ENCODE measurements at places on chromosomes 3 and 15. TPM values are rescaled to one million over a fixed set of nuclear protein-coding genes. Genes with fewer than 3 reads are reported as not detected.

RHCG gene
- polyA plus RNA-seq: 0.12 TPM

- no peaks in the 10 kb centered on the region for H3K4me1 ChIP-seq
- DNase-seq: no peak
- no peaks in the 10 kb centered on the region for H3K36me3 ChIP-seq
- H3K27me3 ChIP-seq: no peaks in the 10 kb centered on the region
- no peak overlapping the region for H3K4me3 ChIP-seq
- no peak overlapping the region for H3K27ac ChIP-seq
These were observed 231.8 kb downstream of the ROBO2 start for GRCh38 chr3:77271711-77272110.

CD200 gene
- 21.8 TPM for polyA plus RNA-seq

DNA sequence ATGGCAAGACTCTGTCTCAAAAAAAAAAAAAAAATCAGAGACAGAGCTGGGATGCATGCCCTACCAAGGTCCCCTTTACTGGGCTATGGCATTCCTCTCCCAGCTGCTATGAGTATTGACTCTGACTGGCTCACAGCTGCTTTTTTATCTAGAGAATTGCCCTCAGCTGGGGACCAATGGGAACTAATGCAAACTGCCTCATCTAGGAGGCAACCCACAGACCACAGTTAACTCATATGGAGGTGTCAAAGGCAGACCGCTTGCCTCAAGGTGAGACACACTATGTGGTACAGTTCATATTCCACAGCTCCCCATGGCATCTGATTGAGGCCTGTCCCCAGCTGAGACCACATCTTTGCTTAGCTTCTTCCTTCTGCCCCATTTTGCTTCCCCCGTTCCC lies 183.5 kb upstream of the EOMES start:
- H3K36me3 ChIP-seq: no peaks in the 10 kb centered on the region
- H3K27ac ChIP-seq: no peak overlapping the region
- H3K27me3 ChIP-seq: no peaks in the 10 kb centered on the region
- no peak for DNase-seq
- no peaks in the 10 kb centered on the region for H3K4me1 ChIP-seq
- H3K4me3 ChIP-seq: no peak overlapping the region

OR5H6 gene
- polyA plus RNA-seq: not detected

- peaks cover 15% of the 10 kb centered on the region for H3K4me1 ChIP-seq
- H3K4me3 ChIP-seq: no peak overlapping the region
- H3K27ac ChIP-seq: peak overlapping the region; percentile 77
- H3K27me3 ChIP-seq: no peaks in the 10 kb centered on the region
- no peaks in the 10 kb centered on the region for H3K36me3 ChIP-seq
These were observed 402.1 kb upstream of the MCTP2 start for GRCh38 chr15:93829115-93829870.

DNA sequence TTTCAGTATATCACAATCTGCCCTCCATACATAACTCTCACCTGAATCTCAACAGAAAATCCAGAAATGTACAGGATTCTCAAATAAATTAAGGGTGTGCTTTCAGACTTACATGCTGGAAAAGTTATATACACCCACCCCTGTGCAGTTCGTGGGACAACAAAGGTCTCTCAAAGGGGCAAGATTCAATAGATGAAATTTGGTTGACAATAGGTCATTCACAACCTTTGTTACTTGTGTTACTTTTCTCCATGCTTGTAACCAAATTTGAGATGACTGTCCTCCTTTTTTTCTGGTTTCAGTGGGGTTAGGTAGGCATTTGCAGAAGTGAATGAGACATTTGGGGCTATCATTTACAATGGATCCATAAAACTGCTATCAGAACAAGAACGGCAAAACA lies 72.7 kb downstream of the SETMAR start:
- H3K4me3 ChIP-seq: no peak overlapping the region
- DNase-seq: no peak
- no peaks in the 10 kb centered on the region for H3K4me1 ChIP-seq
- no peaks in the 10 kb centered on the region for H3K27me3 ChIP-seq
- no peaks in the 10 kb centered on the region for H3K36me3 ChIP-seq

GOLGA6B gene
- 0.07 TPM for polyA plus RNA-seq

- no peaks in the 10 kb centered on the region for H3K36me3 ChIP-seq
- no peak overlapping the region for H3K27ac ChIP-seq
- DNase-seq: peak; percentile 35
These were observed 164.8 kb downstream of the ERC2 start for GRCh38 chr3:56303487-56303886.

DNA sequence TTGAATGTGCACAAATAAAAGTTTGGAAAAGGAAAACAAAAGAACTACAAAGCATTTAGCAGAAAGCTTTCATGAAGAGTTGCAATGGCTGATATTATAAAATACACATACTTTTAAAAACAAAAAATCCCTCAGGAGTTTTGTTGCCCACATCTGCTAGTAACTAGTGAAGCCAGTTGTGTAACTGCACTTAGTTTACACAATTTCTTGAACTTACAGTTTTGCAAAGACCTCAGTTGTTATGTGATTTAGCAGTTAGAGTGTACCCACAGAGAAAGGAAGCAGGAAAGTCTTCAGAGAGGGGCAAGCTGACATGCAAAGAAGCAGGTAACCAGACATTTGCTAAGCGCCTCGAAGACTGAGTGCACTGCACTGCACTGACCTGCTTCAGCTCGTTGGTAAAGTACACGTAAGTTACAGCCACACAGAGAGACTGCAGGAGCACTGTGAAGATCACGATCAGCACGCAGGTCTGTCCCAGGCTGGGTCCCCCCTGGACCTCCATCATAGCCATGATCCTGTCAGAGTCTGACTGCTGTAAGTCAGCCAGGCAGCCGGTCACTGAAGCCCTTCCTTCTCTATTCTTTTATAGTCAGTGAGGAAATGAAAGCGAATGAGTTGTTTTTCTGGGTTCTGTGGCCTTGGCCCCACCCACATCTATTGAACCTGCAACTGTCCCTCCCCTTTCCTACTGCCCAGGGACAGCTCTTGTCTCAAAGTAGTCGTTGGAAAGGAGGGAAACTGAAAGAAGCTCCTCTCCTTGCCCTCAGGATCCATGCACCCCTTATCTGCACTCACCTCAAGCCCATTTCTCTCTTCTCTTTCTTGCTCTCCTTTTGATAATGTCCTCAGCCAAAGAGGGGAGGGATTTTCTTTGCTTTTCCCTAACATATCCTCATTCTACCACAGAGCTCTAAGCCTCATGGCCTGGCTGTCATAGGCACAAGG lies at the start of gene TNFSF10:
TNFSF10 (minus strand) TSS at position 560 of the 948 bp plus-strand sequence; CDS start at position 514, 46 bp downstream.
- peaks cover 2% of the 10 kb centered on the region for H3K36me3 ChIP-seq
- H3K27me3 ChIP-seq: no peaks in the 10 kb centered on the region
- H3K27ac ChIP-seq: peak within 1 kb of the TSS; percentile 84
- DNase-seq: peak; percentile 95

MINDY4B gene
- polyA plus RNA-seq: 0.91 TPM

BAHD1 gene
- polyA plus RNA-seq: 28.1 TPM

- H3K4me3 ChIP-seq: no peak overlapping the region
- H3K36me3 ChIP-seq: no peaks in the 10 kb centered on the region
- H3K4me1 ChIP-seq: no peaks in the 10 kb centered on the region
- H3K27ac ChIP-seq: no peak overlapping the region
- no peak for DNase-seq
These were observed 56.1 kb downstream of the SLCO3A1 start for GRCh38 chr15:91909574-91909973.

DNA sequence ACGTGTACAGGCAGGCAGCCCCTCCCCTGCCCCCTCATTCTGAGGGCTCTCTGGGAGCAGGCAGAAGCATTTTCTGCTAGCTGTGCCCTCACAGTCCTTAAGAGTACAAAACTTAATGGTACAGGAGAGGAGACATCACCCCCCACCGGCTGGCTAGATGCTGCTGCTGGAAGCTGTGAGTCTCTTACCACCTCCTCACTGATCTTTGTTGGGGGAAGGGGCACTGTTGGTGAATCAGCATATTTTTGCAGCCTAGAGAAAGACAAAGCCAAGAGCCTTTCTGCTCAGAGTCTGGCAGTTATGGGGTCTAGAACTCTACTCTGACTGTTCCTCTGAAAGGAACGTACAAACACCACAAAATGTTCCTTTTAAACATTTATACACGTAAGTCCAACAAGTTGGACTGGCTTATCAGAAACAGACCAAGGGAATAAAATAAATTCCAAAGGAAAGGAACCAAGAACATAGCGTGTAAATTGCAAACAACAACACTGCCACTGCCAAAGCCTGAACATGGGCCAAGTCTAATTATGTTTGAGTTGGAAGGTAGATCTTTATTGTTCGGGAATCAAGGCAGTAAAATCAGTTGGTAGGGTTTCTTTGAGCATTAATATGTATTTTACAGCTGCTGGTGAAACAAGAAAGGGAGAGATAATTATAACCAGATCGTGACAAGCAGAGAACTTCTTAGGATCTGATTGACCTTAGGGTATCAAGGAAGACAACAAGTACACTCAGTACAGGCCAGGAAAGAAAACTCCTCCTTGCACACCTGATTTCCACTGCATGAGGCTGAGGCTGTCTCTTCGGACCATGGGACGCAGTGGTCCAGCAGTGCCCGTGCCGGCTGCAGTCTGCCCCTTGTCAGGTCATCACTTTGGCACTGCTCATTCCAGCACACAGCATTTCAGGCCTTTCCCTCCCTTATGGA lies 27.4 kb downstream of the CLK3 start:
- peak; percentile 28 for DNase-seq
- peaks cover 33% of the 10 kb centered on the region for H3K36me3 ChIP-seq
- no peak overlapping the region for H3K4me3 ChIP-seq
- no peaks in the 10 kb centered on the region for H3K27me3 ChIP-seq
- H3K4me1 ChIP-seq: peaks cover 35% of the 10 kb centered on the region

NDN gene
- polyA plus RNA-seq: 67.1 TPM

GRCh38 chr3:149315694-149316093 lies 17.7 kb downstream of the TM4SF18 start:
- peak overlapping the region; percentile 83 for H3K27ac ChIP-seq
- H3K36me3 ChIP-seq: no peaks in the 10 kb centered on the region
- no peak for DNase-seq
- H3K4me3 ChIP-seq: no peak overlapping the region
- peaks cover 19% of the 10 kb centered on the region for H3K4me1 ChIP-seq

CASR gene
- 1.9 TPM for polyA plus RNA-seq

- no peaks in the 10 kb centered on the region for H3K27me3 ChIP-seq
- no peaks in the 10 kb centered on the region for H3K4me1 ChIP-seq
- no peak overlapping the region for H3K4me3 ChIP-seq
- H3K27ac ChIP-seq: no peak overlapping the region
- no peaks in the 10 kb centered on the region for H3K36me3 ChIP-seq
These were observed 106.8 kb downstream of the ADCY5 start for GRCh38 chr3:123341871-123342630.

Measured in large intestine (tissue), 12 donors.